ENCODE measurements at places on chromosomes 7 and 10.

DNA sequence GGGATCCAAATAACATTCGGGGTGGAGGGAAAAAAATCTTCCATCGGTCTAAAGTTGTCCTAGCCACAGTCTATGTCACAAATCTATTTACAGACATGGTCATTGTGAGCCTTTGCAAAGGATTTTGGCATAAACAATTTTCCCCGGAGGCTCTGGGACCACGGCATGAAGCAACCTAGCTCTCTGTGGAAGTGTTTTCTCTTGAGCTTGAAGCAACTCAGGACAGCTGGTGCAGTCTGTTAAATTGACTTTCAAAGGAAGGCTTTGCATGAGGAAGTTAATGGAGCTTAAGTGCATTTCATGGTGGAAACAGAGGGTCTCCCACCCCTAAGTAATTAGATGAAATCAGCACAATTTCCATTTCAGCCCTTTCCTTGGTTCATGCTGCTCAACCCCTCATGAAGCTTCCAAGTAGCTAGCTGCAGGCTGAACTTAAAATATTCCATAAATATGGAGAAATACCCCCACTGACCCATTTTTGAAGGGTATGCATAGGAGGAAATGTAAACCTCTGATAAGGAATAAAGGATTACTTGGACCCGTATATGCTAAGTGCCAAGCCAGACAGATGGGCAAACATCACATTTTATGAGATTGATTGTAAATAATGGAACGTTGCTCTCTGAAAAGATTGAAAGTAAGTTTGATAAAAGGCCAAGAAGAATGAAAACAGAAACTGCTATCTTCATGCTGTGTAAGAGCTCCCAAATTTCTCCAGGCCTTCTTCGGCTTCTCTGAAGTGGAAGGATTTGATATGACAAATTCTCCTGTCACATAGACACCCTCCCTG is 39.9 kb downstream of the CCDC3 start:
- no peak for DNase-seq

DNA sequence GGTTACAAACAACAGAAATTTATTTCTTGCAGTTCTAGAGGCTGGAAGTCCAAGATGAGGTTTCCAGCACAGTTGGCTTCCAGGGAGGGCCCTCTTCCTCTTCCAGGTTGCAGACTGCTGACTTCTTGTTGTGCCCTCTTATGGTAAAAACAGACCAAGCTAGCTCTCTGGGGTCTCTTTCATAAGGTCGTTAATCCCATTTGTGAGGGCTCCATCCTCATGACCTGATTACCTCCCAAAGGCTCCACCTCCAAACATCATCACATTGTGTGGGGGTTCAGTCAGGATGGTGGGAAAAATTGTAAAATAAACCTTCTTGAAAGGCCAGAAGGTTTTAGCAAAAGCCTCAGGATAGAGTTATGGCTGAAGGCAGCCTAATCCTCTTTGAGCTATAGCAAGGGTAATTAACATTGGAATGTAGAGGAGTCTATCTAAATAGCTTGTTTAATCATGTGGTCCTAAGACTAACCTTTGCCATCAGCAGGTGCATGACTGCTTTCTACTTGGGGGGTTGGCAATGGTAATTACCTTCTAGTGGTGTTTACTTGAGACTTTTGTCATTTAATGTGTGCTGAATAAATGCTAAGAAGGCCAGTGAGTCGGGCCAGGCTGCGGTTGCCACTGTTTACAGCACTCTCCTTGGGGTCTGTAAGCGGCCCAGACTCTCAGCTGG is 80.8 kb downstream of the PPP1R17 start:
- DNase-seq = no peak

DNA sequence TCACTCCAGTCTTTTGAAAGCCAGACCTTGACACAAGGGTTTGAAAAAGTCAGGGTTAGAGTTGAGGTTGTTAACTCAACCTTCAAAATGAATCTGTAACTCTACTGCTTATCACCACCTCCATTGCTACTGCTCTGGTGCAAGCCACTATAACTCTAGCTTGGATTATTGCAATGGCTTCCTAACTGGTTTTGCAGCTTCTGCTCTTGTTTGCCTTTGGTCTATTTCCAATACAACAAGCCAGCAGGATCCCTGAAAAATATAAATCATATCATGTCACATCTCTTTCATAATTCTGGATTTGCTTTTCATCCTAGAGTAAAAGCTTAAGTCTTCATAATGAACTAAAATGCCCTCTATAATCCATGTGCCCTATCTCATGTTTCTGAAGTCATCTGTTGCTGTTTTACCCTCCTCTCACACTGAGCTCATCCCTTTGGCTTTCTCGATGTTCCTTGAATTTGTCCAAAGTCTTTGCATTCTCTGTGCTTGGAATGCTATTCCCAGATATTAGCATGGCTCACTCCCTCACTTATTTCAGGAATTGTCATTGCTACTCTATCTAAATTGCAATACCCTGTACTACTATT is 10.9 kb downstream of the TAS2R60 start:
- no peak for DNase-seq

DNA sequence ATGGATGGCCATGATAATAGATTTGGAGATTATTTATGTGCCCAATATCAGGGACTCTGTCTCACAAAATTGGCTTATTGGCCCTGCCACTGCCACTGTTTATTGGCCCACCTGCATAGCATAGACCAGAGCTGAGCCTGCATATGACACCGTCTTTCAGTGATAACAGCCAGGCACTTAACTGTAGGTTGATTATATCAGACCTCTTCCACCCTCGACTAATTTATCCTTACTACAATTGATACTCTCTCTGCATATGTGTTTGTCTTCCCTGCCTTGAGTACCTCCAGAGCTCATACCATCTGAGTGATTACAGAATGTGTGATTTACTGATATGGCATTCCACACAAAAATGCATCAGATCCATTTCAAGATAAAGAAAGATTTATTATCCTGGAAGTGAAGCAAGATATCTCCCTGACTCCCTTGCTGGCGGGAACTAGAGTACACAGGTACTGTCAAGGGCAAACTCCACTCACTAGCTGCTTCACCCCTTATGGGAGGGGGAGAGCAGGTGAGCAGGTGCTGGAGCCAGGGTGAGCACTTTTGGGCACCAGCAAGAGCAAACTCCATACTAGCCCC is 13.1 kb upstream of the SAMD9L start:
- DNase-seq = no peak

DNA sequence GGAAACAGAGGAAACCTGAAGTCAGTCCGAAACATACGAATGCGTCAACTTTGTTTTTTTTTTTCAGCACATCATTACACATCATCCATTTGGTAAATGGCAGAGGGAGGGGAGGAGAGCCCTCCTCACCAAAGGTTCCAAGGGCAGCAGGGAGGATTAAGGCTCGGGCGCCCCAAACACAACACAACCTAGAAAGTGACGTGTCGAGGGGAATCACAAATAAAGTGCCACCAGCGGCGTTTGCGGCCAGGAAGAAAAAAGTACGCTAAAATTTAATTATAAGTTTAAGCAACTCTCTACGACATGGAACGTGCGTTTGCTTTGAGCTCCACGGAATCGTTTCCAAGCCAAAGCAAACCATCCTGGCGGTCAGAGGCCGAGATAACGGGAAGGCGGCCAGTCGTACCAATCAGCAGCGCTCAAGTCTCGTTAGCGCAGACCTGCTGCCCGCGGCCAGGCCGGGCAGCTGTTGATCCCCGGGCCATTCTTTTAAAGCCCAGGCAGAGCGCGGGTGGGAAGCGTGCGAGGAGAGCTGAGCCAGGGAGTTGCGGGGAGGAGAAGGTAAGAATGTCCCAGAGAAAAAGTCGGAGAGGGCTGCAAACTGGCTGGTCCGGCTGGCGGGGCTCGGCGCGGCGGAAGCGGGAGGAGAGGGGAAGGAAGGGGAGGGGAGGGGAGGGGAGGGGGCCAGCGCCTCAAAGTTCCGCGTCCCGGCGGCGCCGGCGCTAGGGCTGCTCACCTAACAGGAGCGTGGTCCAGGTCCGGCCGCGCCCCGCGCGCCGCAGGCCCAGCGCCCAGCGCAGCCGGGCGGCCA is 719 bp downstream of the DPY19L1 start:
- DNase-seq = peak; percentile 39

DNA sequence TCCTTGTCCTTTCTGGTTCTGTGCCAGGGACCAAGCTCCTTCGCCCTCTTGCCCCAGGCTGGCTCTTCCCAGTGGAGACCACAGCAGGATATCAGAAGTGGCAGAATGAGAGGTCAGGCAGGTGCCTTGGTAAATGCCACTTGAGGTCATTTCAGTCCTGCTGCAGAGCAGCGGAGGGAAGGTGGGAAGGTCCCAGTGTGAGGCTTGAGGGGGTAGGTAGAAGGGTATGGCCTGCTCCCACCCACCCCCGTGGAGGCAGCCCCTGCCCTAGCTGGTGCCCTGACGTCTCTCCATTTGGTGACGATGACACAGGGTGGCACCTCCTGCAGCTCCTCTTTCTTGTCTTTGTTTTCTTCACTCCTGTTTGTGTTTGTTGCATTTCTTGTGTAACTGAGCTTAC is 538.8 kb downstream of the TCERG1L start:
- no peak for DNase-seq

GRCh38 chr7:103640031-103640779 is 194.2 kb upstream of the SLC26A5 start:
- DNase-seq = no peak

DNA sequence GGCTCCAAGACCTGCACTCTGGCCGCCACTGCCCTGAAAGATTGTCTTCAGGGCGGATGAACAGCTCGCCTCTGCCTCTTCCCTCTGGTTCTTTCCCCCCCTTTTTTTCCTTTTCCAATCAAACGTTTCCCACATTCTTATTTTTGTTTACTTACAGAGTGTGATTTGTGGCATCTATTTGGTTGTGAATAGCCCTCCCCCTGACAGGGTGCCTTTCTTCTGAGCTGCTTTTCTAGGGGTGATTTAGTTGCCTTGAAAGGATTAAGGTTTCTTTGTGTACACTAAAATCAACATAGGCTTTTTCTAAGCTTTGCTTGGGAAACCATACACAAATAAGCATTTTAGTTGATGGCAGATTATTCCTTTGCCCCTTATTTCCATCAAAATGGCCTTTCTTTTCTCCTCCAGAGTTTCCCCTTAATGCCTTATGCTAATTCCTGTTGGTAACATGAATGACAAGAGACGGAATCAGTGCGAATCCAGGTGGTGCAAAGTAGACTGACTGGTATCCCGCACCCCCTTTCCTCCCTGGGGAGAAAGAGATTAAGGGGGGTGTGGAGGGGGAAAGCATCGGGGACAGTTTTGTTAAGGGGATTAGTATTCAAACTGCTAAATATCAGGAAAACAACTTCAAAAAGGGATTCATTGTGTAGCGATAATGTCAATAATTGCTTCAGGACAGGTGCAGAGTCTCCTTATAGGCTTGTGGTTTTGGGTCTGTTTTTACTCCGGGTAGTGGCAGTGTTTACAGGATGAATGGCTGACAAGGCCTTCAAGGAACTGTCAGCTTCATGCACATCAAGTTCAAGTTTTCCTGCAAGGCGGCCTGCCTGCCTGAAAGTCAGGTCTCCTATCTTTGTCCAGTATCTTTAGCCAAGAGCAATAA is 431.6 kb upstream of the GALNT17 start:
- no peak for DNase-seq

DNA sequence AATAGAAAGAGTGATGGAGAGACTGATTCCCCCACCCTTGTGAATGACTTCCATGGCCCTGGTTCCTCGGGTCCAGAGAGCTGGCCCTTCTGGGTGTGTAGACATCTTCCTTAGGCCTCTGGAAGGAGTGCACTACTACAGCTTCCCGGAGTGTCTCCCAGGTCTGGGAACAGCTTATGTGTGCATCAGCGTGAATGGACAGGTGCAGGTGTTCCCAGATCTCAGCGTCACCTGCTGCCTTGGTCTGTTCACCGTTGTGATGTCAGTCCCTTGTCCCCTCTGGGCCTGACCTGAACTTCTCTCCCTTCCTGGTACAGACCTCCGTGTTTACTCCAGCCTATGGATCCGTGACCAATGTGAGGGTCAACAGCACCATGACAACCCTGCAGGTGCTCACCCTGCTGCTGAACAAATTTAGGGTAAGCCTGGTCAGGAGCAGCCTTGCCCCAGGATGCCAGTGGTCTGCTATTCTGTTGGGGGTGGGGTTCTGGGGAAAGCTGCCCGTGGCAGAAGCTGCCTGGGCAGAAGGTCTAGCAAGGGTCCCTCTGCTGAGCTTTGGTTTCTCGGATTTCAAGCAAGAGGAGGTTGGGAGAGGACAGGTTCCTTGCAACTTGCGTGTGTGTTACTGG is 10.5 kb upstream of the DEPP1 start:
- DNase-seq = no peak

- DNase-seq = no peak
Measured at GRCh38 chr10:44426247-44427034, 41.5 kb upstream of the CXCL12 start.

DNA sequence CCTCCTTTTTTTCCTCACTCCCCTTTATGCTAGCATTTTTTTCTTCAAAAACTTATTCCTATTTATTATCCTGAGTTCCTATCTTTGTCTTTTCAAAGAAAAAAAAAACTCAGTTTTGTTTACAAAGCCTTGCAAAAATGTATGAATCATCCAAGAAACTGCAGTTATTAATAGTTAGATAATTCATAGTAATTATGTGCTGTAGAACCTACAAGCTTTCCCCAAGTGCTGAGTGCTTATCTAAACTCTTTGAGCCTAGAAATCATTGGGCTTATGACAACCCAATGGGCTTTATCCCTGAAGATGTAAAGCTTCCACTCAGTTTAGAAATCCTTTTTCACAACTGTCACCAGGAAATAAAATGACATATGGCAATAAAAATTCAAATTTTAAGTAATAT is 145.9 kb upstream of the WNT16 start:
- no peak for DNase-seq

- DNase-seq = no peak
Measured at GRCh38 chr7:13742811-13743210, 246.7 kb downstream of the ETV1 start.

GRCh38 chr7:1811850-1812508 is 141.9 kb downstream of the ELFN1 start:
- DNase-seq = no peak

DNA sequence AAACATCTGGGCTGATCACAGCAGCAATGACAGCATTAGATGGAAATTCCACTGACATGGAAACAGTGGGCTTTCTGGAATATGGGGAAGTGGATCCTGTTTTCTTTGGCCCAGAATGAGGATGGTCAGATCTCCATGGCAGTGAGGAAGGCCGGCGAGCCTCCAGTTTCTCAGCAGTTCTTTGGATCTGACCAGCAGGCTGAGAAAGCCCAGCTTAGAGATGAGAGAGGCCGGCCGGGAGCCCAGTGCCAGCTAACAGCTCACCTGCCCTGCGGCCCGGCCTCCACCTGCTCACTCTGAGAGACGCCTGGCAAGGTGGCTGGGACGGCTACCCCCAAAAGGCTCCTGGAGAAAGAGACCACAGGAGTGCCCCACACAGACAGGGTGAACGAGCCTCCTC is 24.2 kb downstream of the GPER1 start:
- DNase-seq = no peak

DNA sequence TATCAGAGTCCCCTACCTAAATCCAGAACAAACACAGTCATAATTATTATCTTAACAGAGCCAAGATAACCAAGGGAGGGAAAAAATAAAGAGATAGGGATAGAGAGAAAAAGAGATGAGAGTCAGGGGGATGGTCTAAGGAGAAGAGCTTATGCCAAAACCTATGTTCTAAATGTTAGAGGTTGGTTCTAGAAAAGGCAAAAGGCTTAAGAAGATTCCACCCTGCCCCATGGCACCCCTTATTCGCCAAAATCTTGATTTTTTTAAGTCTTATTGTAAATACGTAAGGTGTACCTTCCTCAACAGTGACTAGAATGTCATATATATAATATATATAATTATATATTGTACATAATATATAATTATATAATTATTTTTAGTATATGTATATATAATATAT is 29.6 kb upstream of the CTNNA3 start:
- no peak for DNase-seq
